CD4-positive, alpha-beta T cell (primary cell): ENCODE measurements at places on chromosomes 16 and 17.

GRCh38 chr17:2487306-2487705 is 24.4 kb downstream of the METTL16 start:
- no peak for DNase-seq

GRCh38 chr17:39632153-39632941 is 4.6 kb upstream of the STARD3 start:
- no peak for DNase-seq

GRCh38 chr16:78275420-78275819 is 176.0 kb downstream of the WWOX start:
- DNase-seq = no peak

DNA sequence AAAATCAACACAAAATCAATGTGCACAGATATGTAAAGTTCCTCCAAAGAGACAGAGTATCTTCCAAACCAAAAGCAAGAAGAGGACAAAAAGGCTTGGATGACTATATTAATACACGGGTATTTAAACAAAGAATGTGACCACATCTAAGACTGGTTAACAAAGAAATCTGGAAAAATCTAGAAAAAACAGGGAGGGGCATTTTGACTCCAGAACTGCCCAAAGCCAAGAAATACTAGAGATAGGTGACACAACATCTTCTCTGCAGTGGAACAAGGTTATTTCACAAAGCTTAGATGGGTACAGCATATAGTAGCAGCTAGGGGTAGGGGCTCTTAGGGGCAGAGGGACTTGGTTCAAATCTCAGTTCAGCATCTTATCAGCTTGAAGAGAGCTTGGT is 10.3 kb downstream of the RFFL start:
- no peak for DNase-seq

DNA sequence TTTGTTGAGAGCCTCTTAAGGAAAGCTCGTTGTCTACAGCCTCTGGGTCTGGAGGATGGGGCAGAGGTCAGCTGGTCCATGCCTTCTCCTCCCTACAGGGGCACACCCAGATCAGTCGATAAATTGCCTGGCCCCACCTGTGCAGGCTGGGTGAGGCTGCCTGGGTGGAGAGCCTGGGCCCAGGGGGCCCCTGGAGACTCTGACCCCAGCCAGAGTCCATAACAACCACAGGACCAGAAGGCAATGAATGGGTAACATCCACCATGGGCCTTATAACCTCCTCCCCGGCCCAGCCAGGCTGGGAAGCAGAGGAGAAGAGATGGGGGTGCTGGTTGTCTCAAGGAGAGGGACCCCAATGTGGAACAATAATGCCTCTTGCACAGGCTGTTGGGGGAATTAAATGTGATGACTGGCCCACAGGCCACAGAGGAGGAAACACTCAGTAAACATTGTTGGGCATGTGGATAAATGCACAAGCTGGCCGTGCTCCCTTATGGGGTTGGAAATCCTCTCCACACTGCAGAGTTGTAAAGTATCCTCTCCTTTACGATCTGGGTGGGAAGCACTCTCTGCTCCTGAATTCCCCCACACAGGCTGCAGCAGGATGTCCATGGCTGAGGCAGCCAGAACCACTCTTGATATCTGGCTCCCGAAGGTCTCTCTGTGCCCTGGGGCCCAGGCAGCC is 56.7 kb upstream of the TOB1 start:
- DNase-seq = no peak

DNA sequence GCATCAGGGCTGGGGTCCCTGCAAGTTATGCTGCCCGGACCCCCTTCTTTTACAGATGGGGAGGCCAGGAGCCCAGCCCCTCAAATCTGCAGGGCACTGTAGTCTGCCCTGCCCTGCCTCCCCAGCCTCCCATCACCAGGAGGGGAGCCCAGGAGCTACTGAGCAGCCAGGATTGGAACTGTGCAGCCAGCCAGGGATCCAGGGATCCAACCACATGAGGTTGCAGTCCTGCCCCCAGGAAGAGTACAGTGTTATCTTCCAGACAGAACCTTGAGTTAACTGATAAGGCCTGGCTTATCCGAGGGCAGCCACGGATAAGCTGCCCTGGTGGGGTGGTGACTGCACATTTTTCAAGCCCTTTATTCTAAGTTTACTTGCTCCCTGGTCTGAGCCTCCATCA is 11.4 kb upstream of the NDRG4 start:
- DNase-seq = no peak

DNA sequence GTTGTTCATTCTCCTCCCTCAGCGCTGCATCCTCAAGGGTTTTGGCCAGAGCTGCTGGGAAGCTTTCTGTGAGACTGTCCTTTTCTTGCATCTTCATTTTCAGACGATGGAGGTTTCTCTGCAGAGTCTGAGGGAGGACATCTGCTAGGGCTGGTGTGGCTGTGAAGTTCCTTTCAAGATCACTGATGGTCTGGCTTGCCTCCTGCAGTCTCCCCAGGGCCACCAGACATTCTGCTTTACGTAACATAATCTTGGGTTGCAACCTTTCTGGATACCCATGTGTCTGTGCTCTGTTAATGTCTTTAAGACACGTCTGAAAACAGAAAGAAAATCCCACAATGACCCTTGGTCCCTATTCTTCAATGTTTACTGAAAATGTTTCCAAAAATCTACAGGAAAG is 29.0 kb downstream of the SMYD4 start:
- no peak for DNase-seq

DNA sequence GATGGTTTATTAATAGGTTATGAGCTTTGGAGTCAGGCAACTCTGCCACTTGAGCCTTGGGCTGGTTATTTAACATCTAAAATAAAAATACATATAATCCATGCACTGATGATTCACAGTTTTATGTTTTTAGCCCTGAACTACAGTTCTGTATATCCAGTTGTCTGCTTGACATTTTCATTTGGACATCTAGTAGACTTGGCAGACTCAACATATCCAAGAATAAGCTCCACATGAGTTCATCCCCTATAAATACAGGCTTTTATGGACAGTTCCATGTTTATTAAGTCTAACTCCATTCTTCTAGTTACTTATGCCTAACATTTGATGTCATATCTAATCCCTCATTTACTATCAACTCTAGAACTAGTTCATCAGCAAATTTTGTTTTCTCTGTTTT is 174.2 kb downstream of the KIF2B start:
- DNase-seq = no peak

DNA sequence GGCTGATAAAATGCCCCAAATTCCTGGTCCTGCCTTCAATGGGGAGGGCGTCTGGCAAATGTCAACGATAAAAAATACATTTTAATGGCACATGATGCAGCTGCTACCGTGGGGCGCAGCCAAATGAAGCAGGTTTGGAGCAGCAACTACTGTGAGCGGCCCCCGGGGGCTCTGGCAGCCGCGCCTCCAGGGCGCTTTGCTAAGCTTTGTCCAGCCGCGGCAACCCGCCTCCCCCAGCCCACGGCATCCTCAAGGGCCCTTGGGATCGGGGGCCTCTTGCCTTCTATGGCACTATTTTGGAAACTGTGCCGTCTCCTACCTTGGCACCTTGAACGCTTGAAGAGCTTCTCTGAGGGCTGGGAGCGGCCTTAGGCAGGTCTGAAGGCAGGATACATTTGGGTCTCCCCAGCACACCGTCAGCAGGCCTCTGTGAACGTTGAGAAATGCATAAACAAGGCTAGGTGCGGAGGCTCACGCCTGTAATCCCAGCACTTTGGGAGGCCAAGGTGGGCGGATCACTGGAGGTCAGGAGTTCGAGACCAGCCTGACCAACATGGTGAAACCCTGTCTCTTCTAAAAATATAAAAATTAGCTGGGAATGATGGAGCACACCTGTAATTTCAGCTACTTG is 25.1 kb downstream of the TBX4 start:
- DNase-seq = no peak

DNA sequence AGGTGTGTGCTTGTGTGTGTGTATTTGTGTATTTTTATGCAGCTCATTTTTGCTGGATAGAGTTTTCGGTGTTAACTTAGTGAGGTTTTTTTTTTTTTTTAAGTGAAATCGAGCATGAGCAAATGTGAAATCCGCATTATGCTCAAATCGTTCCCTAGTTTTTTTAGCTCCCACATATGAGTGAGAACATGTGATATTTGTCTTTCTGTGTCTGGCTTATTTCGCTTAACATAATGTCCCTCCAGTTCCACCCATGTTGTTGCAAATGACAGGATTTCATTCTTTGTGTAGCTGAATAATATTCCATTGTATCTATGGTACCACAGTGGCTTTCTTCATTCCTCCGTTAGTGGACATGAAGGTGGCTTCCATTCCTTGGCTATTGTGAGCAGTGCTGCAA is 1103.3 kb upstream of the EEF2KMT start:
- no peak for DNase-seq

DNA sequence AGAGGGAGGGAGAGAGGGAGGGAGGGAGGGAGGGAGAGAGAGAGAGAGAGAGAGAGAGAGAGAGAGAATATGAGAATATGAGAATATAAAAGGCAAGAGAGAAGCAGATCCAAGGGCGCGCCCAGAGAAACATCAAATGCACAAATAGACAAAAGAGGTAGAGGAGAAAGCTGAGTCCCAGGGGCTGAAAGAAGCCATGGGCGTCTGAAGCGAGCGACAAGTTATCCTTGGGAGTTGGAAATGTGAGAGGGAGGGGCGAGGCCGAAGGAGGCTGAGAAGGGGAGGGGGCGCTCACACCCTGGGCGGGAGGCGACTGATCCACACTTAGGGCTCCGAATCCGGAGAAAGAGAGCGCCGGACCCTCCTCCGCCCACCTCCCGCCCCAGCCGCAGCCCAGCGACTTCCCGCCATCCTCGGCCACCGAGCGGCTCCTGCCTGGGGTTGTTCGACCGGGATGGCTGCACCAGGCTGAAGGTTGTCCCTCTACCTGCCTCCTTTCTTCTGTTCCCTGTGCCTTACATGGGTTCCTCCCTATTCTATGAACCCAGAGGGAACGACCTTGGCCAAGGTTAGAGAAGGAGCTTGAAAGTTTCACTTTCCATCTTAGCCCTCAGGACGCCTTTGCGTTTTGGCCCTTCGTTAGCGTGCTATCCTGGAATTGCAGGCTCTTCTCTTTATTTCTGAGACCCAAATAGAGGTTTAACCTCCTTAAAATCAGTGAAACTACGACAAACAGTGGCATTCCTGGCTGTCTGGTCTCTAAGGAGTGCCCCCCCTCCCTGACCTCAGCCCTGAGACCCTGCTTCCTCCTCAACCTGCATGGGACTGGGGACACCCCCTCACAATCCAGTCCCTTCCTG is 21.2 kb upstream of the HOXB9 start:
- no peak for DNase-seq

DNA sequence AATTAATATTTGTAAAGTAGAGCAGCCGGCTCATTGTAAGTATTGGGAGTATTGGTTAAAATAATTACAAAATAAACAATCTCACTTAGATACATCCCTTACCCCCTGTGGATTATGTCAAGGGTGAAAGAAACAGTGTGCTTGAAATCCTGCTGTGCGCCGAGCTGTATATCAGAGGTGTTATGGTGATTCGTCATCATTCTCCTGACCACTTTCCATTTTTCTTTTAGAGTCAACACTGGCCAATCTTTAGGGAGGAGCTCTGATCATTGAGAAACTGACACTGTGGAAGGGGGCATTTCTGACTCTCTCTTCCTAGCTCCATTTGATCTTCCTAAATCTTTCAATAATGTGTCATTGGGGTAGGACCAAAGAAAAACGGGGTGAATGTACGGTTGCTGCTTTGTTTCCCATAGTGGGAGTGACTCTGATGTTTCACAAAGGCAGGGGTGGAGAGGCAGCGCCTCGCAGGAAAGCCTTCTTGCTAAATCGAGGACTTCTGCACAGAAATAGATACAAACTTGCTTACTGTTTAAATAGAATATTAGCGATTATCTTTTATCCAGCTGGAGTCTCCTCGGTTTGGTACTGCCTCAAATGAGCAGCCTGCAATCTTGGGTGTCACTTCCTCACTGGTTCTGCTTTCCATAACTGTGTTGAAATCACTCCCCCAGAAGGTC is 123.4 kb downstream of the PRKCB start:
- DNase-seq = no peak

GRCh38 chr16:65287307-65287706 is 165.4 kb upstream of the CDH11 start:
- no peak for DNase-seq

DNA sequence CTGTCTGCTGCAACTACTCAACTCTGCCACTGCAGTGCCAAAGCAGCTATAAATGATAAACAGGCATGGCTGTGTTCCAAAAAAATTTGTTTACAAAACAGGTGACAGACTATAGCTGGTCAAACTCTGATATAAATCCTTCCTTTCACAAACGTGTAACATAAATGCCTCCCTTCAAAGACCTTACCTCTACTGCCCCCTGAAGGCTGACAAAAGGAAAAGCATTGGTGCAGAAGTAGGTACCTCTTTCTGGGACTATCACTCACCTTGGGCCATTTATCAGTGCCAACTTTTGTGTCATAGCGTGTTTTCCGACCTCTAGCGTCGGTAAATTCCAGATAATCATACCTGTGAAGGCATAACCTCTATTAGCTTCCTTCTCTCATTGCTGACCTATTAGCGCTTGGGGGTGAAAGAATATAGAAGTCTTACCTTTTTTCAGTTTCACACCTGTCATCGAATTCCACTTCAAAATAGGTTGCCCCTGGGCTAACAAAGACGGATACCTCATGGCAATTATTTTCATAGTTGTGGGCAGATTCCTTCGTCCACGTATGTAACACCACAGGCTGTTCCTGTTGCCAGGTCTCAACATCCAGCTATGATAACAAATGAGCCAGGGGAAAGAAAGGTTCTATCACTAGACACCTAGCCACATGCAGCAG is 67.9 kb downstream of the ZZEF1 start:
- DNase-seq = peak; percentile 62

DNA sequence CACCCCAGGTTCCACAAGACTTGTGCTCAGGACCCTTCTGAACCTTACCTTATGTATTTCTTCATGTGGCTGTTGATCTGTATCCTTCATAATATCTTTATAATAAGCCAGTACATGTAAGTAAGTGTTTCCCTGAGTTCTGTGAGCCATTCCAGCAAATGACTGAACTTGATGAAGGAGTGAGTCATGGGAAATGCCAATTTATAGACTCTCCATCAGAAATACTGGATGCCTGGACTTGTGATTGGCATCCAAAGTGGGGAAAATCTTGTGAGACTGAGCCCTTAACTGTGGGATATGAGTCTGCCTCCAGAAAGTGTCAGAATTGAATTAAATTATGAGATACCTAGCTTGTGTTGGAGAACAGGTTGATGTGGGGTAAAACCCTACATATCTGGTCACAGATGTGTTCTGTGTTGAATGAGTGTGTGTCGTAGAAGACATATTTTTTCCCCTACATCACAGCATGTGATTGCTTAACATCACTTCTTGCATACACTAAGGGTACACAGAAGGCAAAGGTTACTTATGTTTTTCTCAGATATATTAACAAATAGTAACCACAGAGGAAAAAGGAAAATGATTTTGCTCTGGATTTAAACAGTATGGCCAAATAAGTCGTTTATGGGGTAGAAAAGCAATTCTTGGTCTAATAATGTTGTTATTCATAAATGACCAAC is 70.2 kb upstream of the NETO2 start:
- DNase-seq = no peak
